ENCODE measurements at places on chromosomes 2 and 18.

DNA sequence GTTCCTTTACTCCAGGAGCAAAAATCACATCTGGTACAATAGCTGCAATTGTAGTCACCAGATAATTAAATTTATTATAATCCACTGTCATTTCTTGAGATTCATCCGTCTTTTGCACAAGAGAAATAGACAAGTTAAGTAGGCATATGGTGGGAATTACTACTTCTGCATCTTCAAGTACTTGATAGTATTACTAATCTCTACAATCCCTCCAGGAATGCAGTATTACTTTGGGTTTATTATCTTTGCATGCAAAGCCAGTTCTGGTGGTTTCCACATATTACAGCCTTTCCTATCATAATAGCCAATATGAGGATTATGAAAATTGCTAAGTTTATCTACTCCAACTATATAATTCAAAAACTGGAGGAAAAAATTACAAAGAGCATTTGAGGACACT, 254.1 kb downstream of the IKZF2 start:
- DNase-seq: no peak

GRCh38 chr2:9239616-9240015, 33.0 kb downstream of the ASAP2 start:
- DNase-seq: no peak

- no peak for DNase-seq
Observed at GRCh38 chr18:49591775-49592174, 29.9 kb downstream of the LIPG start.

DNA sequence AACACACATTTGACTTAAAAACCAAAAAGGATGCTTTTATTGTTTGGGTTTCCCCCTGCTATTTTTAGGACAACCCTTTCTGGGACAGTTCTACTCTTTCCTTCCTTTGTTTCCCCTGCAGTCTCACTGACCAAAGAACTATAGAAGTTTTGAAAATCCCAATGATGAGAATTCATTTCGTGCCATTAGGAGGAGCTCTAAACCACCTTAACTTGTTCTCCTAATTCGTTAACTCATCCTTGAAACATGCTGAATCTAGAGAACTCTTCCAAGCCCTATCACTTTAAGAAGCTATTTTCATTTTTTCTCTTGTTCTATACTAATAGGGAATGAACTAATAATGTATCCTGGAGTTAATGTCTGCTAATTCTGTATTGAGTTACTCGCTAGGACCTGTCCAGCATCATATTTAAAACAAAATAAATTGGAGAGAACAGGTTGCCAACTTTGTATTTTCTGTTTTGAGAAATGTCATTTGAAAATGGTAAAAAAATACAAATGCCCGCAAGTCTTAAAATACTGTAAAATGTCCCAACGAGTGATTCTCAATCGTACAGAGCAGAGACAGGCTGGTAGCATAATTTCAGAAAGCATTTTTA, 62.9 kb downstream of the AFTPH start:
- DNase-seq: peak; percentile 82

- no peak for DNase-seq
Observed at GRCh38 chr2:54550547-54550946, 94.4 kb downstream of the SPTBN1 start.

- no peak for DNase-seq
Observed at GRCh38 chr2:166418853-166419615, 43.3 kb upstream of the SCN9A start.

GRCh38 chr2:232890896-232891601, 21.0 kb downstream of the SNORC start:
- DNase-seq: no peak

DNA sequence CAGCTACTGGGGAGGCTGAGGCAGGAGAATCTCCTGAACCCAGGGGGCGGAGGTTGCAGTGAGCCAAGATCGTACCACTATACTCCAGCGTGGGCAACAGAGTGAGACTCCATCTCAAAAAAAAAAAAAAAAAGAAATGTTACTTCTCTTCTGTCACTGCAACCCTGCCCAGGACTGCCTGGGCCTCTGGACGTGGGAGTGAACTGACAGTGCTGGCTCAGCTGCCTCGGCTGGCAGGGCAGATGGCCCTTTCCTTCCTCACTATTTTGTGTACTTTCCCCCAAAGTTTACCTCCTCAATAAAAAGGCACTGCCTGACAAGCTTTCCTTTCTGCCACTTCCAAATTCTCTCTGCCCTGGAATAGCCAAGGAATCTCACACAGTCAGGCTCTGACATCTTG, 12.5 kb upstream of the GPR155 start:
- DNase-seq: no peak

- DNase-seq: no peak
Observed at GRCh38 chr2:16548036-16548435, 117.6 kb downstream of the CYRIA start.

DNA sequence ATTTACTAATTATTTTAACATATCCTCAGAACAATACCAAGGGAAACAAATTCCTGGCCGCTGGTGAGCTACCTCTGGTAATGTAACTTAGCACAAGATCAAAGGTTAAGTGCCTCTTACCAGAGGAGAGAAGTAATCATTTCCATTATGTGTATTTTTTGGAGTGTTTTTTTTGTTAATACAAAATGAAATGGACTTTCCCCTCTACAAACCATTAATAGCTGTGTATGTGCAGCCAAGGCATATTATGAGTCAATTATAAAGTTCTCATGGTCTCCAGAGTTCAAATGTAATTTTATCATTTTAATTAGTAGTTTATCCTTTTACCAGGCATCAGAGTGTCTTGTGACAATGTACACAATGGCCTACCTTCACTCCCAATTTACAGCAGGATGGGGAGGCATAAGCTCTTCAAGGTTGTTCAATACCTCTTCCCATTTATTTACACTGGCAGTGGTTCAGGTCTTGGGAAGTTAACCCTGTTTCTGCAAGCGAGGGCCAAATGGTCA, 242.2 kb downstream of the TGIF1 start:
- no peak for DNase-seq

DNA sequence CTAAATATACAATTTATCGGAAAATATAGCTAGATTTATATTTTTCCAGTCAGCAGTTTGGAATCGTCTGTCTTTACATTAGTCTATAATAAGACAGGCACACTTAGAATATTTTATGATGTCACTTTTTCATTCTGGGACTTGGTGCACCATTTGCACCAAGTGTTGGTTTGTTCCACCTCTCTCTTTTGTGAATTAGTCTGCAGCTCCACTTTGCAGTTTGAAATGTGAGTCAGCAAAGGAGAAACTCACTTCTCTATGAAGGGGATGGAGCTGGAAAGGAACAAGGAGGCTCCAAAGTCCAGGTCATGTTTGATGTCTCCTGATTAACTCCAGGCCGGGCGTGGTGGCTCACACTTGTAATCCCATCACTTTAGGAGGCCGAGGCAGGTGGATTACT, 63.8 kb upstream of the RTN4 start:
- no peak for DNase-seq

- no peak for DNase-seq
Observed at GRCh38 chr2:36976065-36976464, 9.7 kb upstream of the STRN start.

DNA sequence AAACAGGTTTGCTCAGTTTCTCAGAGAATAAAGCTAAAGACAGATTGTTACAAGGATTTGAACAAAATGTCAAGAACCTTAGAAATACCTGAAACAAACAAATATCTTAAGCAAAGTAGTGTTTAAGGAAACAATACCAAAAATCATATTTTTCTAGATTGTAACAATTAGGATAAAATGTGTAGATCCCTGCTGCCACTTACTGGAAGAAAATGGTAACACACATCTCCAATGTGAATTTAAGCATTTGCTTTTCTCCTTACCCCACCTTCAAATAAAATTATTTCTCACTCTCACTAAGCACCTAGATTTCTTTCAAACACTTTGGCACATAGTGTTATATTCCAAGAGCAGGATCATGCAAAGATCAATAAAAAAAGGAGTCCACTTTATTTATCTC, 34.9 kb downstream of the SUCLG1 start:
- no peak for DNase-seq

- DNase-seq: peak; percentile 62
Observed at GRCh38 chr2:104848526-104848925, 5.4 kb upstream of the POU3F3 start.

GRCh38 chr2:201269764-201270163, 9.4 kb downstream of the CASP8 start:
- DNase-seq: no peak
